ENCODE measurements at places on chromosomes 13 and 19.

- no peak for DNase-seq
These were observed 61.2 kb downstream of the PEPD start for GRCh38 chr19:33460221-33460908.

GRCh38 chr13:21529146-21529893 is 70.2 kb upstream of the ZDHHC20 start:
- DNase-seq: no peak

- no peak for DNase-seq
These were observed 4.5 kb downstream of the PPP1R12C start for GRCh38 chr19:55112777-55113569.

- DNase-seq: no peak
These were observed 193.9 kb upstream of the RNF113B start for GRCh38 chr13:98370806-98371515.

- no peak for DNase-seq
These were observed 208.8 kb downstream of the SLITRK6 start for GRCh38 chr13:85590231-85590931.
